Suppressor macrophage treated with lipopolysaccharide for 4 hours (primary cell): ENCODE measurements at places on chromosomes 13 and 19.

- no peak for DNase-seq
These were observed 468 bp upstream of the SLC39A3 start for GRCh38 chr19:2740314-2740656.

- DNase-seq: no peak
These were observed 9.9 kb downstream of the PLEKHJ1 start for GRCh38 chr19:2226051-2226839.

DNA sequence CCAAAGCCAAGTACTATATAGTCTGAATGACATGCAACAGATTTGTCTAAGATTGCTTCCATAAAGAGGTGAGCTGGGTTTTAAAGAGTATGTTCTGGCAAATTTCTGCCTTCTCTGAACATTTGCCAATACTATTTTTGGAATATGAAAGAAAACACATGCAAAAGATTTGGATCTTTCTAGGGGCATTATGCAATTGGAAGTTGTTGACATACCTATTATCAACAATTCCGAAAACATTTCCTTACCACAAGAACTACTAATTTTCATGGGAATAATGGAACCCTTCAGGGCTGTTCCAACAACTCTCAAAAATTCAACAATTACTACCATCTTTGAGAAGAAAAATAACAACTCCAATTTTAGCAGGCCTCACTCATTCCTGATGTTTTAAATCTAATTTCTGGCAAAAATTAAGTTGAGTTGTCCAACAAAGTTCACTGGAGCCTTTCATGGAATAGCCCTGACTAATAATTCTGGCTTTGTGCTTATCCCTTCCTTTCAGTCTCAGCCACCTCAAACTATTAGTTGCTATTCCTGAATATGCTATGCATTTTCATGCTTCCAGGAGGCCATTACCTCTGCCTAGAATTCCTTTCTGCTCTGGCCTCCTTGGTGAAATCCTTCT, 250.0 kb downstream of the RGCC start:
- no peak for DNase-seq

DNA sequence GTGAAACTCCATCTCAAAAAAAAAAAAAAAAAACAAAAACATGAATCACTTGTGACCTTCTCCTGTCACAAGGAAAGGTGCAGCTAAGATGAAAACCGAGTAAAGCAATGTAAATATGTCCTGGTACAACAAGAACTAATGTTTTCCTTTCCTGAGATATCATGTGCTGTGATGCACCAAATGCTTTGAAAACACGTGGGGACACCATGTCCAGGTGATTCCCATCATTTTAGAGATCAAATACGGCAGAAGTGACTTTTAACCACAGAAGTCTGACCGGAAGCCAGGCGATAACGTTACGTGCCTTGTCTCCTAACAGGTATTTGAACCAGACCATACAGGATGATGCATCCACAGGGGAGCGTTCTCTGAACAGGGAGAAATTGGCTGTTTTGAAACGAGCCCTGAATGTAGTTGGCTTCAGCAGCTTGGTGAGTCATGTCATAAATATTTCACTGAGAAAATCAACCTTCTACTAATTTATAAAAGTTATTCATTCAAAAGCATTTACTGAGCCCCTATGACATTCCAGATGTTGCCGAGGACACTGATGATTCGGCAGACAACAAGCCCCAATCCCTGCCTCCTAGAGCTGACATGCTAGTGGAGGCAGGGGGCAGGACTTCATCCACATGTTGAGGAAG, 328.1 kb downstream of the MYO16 start:
- no peak for DNase-seq

DNA sequence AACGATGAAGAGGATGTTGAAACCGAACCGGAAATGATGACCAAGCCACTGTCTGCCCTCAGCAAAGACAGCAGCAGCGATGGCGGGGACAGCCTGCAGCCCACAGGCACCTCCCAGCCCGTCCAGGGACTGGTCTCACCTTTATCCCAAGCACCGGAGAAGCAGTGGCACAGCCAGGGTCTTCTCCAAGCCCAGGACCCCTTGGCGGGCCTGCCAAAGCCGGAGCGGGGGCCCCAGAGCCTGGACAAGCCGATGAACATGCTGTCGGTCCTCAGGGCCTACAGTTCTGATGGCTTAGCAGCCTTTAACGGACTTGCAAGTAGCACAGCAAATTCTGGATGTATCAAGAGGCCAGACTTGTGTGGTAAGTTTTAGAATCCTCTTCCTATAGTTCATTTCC, 177.0 kb downstream of the ZNF536 start:
- no peak for DNase-seq
